HT1080 (cell line): ENCODE measurements at places on chromosomes 5 and 9. TPM values are rescaled to one million over a fixed set of nuclear protein-coding genes. Genes with fewer than 3 reads are reported as not detected.

DNA sequence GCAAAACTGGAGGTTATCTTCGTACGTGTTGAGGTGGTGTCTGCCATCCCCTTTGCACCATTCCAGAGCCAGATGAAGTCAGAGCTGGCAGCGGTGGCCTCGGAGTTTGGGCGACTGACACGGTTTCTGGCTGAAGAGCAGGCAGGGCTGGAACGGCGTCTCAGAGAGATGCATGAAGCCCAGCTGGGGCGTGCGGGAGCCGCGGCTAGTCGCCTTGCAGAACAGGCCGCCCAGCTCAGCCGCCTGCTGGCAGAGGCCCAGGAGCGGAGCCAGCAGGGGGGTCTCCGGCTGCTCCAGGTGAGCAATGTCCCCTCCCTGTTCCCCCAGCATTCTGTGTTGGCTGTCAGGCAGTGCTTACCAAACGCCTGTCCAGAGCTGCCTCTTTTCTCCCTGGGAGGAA is 9.5 kb downstream of the TRIM41 start:
- no peak for DNase-seq

- peak; percentile 72 for DNase-seq
These were observed 439.0 kb upstream of the MPDZ start for GRCh38 chr9:13718539-13718938.

DNA sequence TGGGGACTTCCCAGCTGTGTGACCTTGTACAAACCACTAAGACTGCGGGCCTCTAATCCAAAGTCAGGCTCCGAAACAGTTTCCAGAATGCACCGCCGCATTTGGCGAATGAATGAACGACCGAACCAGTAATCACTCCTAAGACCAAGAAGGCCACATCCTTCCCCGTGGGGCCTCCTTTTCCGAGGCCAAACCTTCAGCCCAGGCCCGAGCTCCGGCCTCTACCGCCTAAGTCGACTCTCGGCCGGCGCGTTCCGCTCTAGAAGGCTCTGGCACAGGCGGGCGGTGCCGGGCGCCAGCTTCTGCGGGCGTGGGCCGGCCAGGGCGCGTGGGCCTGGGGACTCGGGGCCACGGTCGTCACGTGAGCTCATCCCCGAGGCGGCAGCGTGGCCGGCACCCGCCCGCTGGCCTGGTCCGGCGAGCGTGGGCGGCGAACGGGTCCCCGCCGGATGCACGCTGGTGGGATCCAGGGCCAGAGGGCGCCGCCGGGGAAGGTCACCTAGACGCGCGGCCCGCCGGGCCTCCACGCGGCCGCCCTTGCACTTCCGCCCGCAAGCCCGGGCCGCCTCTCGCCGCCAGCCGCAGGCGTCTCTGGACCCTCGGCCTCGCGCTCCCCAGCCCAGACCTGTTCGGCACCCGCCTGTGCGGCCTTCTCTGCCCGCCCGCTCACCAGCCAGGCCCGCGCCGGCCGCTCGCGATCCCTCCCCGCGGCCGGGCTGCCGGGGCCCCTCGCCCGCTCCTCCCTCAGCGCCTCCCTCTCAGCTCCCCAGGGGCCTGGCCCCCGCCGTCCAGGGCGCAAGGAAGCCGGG is 754 bp downstream of the VDAC1 start:
- DNase-seq: peak; percentile 26

GRCh38 chr9:137620048-137620405 is 1.2 kb downstream of the EHMT1 start:
- DNase-seq: no peak

DNA sequence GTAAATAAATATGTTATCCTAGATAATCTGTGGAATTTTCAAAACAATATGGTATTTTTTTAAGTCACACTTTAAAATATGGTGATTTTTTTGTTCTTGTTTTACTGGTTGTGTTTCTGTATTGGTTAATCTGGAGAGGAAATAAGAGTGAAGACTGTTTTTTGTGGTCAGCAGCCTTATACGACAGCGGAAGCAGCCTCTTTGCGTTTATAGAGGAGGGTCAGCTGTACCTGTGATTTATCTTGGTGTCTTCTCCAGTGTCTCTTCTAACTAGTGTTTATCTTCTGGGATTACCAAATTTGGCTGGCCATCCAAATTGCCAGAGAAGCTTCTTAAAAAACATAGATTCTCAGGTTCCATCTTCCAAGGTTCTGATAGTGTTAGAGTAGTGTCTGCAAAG is 58.7 kb downstream of the ICE1 start:
- no peak for DNase-seq

DNA sequence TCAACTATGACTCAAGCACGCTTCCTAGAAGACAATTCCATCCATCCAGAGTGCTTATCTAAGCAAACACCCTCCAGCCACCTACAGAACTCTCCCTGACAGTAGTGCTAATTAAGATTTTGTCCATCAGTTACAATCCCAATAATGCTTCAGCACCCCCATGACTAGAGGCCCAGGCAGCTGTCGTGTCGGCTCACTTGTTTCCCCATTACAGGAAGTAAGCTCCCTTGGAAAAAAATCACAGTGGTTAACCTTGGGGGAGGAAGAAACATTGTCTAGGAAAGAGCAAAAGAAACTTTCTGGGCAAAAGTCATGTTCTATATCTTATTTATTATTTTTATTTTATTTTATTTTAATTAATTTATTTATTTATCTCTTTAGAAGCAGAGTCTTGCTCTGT is 108.8 kb upstream of the LPAR1 start:
- DNase-seq: no peak

GRCh38 chr5:89129941-89130340 is 247.0 kb upstream of the MEF2C start:
- DNase-seq: no peak

CCDC152 gene
- total RNA-seq: 0.03 TPM in 1 of 2 replicates, not detected in the other

ZNF169 gene
- 2.8 and 4.1 TPM in 2 replicates for total RNA-seq

ADAMTS2 gene
- total RNA-seq: 0.43 and 0.69 TPM in 2 replicates

TXNDC8 gene
- not detected in 2 replicates for total RNA-seq
